ENCODE measurements at places on chromosomes 1 and 21.
A peak's percentile ranks its signal among the peaks of the same experiment; 100 is the strongest.

GRCh38 chr1:11681071-11681771, at the start of gene MAD2L2:
Gene MAD2L2, minus strand, starts transcription at chr1:11681148. Its CDS starts 547 bp downstream, at chr1:11680601.
- DNase-seq = peak; percentile 78

- DNase-seq = no peak
Measured at GRCh38 chr1:203408486-203409481, 57.9 kb upstream of the FMOD start.

GRCh38 chr21:20511216-20511880, 486.9 kb upstream of the NCAM2 start:
- DNase-seq = no peak

DNA sequence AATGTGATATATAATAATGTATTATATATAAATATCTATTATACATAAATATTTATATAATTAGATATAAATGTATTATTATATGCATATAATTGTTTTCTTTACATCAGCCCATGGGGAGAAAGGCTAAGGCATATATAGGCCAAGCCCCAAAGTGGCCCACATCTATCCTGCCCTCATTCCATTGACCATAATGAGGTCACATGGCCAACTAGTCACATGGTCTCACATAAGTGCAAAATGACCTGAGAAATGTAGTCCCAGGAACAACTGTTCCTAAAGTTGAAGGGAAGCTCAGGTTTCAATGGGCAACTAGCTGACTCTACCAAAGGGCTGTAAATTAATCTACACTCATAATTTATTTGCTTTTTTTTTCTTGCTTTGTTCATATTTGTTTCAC, 14.5 kb upstream of the CCDC185 start:
- DNase-seq = no peak

DNA sequence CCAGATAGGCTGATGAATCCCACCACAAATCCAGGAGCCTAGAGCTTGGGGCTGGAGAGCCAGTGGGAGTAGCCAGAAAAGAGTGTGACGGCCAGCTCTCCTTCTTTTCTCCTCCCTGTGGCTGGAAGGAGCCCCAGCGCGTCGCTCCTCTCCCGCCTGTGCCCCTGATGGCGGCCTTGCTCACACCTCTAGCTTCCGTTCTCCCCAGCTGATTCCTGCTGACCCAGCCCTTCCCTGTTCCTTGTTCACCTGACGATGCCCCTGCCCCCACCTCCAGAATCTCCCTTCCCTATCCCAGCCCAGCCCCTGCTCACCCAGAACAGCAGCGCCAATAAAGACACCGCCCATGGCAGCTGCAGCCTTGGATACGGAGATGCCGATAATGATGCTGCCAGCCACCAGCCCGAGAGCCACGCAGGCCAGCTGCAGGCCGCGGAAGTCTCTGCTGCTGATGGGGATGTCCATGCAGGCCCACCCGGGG, 656 bp downstream of the KNCN start:
- DNase-seq = no peak

DNA sequence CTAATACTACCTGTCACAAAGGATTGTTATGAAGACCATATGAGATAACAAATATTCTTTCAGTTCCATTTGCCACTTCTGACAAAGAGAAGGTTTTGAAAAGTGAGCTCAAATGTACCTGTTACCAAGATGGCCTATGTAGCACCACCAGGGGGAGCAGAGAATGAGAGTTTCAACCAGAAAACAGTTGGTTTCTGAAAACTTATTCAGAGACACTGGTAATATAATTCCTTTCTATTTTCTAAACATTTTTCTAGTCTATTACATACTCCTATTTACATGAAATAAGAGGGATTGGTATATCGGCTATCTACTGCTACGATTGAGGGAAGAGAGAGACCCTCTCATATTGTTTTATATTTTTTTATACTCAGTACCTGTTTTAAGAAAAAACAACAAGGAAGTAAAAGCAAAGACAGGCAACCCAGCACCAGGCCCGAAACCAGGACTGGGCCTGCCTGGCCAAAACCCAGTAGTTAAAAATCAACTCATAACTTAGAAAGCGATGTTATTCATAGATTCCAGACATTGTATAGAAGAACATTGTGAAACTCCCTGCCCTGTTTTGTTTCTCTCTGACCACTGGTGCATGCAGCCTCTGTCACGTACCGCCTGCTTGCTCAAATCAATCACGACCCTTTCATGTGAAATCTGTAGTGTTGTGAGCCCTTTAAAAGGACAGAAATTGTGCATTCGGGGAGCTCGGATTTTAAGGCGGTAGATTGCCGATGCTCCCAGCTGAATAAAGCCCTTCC, 48.3 kb downstream of the IL23R start:
- DNase-seq = peak; percentile 22

DNA sequence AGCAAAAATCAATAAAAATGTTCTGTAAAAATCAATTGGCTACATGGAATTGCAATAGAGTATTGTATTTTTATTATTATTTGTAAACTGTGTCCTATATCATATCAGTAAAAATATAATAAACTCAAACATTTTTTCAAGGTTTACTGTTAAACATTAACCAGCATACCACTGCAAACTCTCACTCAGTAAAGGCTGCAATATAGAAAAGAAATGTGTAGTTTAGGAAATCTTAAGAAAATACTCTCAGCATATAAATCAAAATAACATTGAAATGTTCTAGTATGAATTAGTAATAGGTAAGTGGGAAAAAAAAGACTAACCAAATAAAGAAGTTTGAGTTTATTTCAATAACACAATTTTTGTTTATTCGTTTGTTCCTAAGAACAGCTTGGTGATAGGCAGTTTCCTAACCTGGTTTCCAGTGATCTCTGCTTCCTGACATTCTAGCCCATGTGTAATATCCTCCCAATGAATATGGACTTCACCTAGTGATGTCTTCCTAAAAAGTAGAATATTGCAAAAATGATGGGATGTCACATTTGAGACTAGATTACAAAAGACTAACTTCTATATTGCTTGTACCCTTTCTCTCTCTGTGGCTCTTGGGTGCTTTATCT, 870.1 kb downstream of the BRINP3 start:
- no peak for DNase-seq

GRCh38 chr1:147214842-147215539, 10.1 kb downstream of the FMO5 start:
- no peak for DNase-seq

DNA sequence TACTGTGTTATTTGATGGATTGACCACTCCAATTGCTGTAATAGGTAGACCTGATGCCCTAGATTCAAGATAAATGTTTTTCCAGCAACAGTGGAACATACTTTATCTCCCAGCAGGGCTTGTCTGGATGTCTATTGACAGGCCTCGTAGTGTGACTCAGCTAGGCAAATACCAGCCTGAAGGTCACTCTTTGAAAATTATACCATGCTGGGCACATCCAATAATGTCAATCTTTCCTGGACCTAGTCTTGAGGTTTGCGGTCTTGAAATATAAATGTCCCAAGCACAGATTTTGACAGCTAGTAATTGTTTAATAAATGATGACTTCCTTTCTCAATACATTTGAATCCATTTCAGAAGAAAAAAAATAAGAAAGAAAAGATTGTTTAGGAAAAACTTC, 1138.0 kb upstream of the TMPRSS15 start:
- DNase-seq = no peak

GRCh38 chr21:17660862-17661261, 48.2 kb upstream of the BTG3 start:
- DNase-seq = no peak

GRCh38 chr1:218717575-218717974, 372.4 kb downstream of the TGFB2 start:
- no peak for DNase-seq

DNA sequence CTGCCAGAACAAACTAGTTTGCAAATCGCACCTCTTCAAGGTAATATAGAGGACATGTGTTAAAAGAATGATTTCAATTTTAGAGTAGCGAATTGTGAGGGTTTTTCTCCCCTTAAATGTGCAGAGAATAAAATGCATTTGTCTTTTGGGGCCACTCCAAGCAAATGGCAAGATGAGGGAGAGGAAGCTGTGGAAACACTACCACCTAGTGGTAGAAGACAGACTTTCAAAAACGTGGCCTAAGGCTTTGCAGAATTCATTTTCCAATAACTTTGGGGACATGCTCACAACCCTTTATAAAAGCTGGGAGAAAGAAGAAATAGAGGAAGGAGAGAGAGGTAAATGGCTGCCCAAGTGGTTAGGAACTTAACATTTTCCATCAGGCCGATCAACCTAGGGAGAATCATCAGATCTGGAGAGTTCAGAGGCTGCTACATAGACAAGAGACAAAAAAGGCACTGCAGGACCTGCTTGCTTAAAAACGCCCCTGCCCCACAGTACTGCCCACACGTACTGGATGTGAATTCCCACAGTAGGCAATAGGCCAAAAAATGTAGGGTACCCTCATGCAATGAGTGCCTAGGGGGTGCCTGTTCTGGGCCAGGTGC, 15.7 kb upstream of the RCAN1 start:
- no peak for DNase-seq

DNA sequence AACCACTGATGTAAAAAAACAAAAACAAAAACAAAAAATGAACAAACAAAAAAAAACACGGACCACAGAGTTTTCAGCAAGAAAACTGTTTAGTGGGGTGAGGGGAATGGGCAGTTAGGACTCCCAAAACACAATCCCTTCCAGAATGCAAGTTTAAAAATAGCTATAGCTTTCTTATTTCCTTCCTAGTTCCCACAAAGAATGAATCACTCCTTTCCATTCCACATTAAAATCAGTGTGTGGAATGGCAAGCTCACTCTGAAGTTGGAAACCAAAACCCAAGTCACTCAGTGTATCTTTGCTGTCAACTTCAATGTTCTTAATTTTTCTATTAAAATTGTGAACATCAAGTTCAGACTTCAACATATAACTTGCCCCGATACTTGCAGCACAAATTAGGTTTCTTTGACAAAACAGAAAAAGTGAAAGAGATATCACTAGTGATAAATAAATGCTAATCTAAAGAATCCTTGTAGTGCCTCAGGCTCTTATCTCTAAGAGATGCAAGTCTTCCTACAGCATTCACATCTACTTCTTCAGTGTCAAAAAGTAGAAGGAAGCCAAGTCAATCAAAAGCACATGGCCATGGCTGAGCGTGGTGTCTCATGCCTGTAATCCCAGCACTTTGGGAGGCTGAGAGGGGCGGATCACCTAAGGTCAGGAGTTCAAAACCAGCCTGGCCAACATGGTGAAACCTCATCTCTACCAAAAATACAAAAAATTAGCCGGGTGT, 45.5 kb downstream of the TOR3A start:
- no peak for DNase-seq

DNA sequence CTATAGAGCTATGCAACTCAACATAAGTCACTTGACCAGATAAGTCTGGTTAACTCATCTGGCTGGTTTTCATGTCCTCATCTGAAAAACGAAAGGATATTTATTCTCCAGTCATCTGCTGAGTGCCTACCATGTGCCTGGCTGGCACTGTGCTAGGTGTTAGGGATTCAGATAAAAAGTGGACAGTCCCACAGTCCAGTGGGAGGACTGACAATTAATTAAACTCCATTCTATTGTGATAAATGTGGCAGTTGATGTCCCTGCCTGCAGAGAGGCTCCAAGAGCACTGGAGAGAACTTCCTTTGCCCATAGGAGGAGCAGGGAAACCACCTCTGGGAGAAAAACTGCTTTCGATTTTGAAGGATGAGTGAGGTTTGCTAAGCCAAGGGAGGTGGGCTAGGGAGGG, 5.4 kb downstream of the NUAK2 start:
- no peak for DNase-seq

GRCh38 chr21:37828991-37829390, 87.3 kb downstream of the KCNJ6 start:
- DNase-seq = no peak

GRCh38 chr1:101474039-101474665, 237.3 kb downstream of the S1PR1 start:
- DNase-seq = no peak

DNA sequence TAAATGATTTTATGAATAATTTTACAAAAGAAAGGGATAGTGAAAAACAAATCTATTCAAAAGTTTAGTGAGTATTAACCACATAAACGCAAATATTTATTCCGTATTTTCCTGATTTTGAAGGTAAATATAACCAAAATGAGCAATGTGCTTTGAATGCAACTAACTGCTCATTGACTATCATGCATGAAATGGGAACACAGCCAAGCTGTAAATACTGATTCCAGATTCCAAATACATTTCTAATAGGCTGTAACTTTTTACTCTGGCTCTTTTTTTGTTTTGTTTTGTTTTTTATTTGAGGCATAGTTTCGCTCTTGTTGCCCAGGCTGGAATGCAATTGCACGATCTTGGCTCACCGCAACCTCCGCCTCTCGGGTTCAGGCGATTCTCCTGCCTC, 41.8 kb downstream of the SELENOF start:
- no peak for DNase-seq

DNA sequence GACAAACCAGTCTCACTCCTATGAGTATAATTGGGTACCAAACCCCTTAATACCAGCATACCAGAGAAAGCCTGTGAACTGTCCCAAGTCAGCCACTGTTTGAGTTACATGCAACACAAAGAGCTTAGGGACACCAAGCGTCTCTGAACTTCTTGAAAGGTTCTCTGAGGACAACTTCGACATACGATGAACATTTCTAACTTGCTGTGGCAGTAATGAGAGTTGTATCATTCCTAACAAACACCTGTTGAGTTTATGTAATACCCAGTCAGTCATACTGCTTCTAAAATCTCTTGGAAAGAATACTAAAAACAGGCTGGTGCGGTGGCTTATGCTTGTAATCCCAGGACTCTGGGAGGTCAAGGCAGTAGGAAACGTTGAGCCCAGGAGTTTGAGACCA, 18.4 kb downstream of the CCT8 start:
- no peak for DNase-seq

DNA sequence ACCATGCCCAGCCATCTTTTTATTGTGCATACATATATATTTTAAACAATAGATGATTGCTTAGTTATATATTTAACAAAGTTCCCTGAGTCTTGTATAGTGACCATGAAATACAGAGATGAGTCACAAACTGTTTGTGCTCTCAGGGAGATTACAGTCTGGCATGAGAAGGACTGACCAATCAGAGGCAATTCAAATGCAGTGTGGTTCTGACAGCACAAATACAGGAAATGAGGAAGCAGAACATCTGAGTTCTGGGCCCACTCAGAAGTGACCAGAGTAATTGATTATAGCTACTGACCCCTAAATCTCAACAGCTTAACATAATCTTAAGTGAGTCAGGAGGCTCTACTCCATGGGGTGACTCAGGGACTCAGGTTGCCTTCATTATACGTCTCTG, 534.5 kb downstream of the OMA1 start:
- no peak for DNase-seq

DNA sequence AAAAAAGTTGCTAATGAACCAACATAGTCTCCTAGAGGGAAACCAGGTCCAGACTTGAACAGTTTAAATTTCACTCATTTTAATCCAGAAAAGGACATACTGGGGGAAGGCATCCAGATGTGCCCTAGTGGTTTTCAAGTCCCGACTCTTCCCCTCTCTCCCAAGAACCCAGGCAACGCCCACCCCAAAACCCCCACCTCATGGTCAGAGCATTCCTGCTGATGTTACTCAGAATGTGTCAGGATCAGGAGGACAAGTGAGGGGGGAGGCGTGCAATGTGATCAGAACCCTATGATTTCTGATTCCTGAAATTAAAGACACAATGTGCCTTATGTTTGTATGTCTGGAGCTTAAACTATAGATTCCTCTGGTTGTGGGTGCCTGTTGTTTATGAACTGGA, 1.6 kb upstream of the CTSK start:
- no peak for DNase-seq

GRCh38 chr1:67650061-67650460, 34.9 kb upstream of the GADD45A start:
- no peak for DNase-seq
